Astrocyte (in vitro differentiated cells and primary cell): ENCODE measurements at places on chromosomes 4 and X.
A peak's percentile ranks its signal among the peaks of the same experiment; 100 is the strongest.

DNA sequence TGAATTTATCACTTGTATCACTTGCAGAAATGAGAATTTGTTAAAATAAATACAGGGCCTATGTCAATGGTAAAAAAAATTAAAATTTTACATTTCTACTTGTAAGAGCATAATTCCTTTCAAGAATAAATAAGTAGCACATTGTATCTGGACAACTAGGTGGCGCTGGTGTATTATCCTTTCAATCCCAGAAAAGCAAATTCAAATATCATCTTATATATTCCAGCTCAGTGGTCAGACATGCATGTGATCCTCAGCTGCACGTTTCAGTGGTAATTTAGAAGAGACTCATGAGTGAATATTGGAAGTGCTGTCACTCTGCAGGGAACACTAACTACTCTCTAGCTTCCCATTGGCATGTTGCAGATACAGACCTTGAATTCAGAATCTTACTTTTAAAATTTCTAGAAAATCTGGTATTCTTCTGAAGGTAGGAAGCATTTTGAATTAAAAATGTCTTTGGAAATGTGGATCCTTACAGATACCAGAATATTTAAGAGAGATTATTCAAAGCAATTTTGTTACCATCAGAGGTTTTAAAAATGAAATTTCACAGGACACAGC is 1414.7 kb upstream of the TENM3 start:
- peak; percentile 48 for DNase-seq

GRCh38 chrX:56563231-56564161 is at the start of gene UBQLN2:
TSS of gene UBQLN2 (plus strand) at chrX:56563627. CDS start at chrX:56563874, 247 bp downstream.
- DNase-seq = peak; percentile 66

GRCh38 chr4:182492423-182492822 is 249.2 kb downstream of the TENM3 start:
- peak; percentile 88 for DNase-seq

DNA sequence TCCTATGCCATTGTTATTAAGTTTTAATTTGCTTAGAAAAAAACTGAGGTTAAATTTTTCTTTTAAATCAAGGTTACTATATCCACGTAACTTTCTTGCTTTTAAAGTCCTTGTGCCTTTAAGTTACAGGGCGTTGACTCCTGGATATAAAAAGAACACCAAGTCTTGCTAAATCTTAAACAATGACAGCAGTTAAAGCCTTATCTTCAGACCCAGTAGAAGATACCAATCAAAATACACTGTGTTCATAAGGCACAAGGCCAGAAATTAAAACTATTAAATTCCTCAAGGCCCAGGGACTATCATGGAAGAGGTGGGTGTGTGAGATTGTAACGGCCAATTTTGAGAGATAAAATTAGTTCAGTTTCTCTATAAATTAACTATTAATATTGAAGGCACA is 60.4 kb downstream of the PAGE2 start:
- DNase-seq = no peak

DNA sequence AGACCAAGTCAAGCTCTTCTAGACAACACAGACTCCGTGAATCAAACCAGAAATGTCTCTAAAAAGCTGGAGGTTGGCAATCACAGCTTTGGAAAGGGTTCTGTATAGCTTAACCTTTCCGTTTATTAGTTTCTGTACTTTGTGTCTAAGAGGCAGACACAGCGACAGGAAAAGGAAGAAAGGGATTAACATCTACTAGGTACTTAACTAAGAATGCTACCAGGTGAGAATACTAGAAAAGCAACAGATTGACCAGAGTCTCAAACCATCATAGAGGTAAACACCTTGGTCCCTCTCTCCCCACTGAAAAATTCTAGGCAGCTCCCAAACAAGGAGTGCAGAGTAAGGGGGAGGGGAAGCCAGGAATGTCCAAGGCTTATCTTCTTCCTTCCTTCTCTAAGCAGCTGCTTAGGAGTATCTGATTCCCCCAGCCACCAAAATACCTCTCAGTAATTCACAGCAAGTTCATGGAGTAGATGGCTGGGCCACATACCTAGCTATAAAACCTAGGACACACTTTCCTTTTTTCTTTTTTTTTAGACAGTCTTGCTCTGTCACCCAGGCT is 80.8 kb downstream of the APBB2 start:
- no peak for DNase-seq
